ENCODE measurements at places on chromosomes 7 and 10.

DNA sequence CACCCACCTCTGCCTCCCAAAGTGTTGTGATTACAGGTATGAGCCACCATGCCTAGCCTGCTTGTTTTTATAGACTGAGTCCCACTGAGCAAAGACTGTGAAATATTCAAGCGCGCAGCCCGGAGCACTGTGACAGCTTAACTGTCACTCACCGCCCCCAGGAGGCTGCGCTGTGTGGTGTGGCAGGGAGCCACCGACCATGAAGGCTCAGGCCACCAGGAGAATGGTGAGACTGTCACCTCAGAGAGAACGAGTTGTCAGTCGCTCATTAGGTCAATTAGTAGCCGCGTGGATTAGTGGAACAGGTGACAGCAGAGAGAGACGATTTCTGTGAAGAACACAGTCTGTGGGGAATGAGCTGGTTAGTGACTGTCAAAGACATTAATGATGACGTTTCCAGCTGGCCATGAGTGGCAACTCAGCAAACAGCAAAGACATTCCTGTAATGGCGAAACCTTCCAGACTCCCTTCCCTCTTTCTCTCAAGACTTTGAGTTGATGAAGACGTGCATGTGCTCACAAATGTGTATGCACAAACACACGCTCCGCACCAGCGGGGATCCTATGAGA lies 64.5 kb downstream of the CYCS start:
- no peak for DNase-seq

- no peak for DNase-seq
These were observed 107.5 kb downstream of the CCDC71L start for GRCh38 chr7:106553446-106553836.

DNA sequence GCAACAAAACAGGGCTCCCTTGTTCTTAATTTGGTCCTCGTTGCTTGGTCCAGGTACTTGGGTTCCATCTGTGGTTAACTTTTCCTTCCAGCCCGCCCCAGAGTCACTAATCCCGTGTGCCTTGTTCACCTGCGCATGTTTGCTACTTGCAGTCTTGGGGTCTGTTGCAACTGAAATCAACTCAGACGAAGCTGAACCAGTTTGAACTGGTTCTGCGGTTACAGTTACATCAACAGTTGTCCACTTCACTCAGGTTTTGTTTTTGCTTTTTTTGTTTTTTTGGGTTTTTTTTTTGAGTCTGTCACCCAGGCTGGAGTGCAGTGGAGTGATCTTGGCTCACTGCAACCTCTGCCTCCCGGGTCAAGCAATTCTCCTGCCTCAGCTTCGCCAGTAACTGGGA lies 34.7 kb downstream of the TRRAP start:
- no peak for DNase-seq

DNA sequence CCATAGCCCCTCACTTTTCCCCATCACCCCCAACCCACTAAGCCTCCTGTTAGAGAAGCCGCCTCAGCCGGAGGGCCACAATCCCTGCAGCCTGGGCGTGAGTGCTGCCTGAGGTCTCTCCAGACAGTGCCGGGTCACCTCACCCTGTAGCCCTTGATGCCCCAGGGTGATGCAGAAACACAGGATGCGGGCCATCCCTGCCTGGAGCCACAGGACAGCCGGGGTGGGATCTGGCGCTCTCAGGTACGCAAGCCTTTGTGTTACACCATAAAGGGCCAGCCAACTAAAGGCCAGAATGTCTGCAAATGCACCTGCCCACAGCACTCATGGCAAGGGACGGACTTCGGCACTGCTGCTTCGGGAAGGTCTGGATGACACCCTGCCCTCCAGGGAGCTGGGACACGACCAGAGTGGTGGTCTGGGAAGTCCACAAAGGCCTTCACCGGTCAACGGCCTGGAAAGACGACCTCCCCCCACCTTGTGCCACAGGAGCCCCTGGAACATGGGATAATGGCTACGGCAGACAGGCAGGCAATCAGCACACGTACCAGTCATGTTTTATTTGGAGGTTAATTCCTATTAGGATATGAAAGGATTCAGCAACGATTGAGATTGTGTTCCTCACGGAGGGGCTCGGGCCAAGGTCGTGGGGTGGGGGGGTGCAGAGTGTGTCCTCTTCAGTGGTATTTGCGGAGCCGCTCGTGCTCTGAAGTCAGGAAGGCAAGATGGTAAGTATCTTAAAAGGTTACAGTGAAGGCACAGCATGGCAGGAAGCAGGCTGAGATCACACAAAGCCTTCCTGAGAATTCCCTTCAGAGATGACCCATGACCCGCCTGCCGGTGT lies 8.1 kb downstream of the ATP5MF start:
- no peak for DNase-seq

DNA sequence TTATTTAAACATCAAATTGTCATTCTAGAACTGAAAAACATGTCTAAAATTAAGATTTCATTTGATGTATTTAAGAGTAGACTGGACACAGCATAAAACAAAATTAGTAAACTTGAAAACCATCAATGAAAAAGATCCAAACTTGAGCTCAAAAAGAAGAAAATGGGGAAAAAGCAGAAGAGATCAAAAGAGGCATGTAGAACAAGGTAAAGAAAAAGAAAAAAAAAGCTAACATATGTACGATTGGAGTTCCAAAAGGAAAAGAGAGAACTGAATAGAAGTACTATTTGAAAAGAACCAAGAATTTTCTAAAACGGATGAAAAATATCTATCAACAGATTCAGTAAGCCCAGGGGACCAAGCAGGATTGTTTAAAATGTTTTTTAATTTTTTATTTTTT lies 3.6 kb downstream of the FBXL13 start:
- DNase-seq = no peak

- DNase-seq = no peak
These were observed 15.3 kb downstream of the LIPA start for GRCh38 chr10:89236226-89236797.

- no peak for DNase-seq
These were observed 59.8 kb upstream of the MSRB2 start for GRCh38 chr10:23035569-23035968.
